ENCODE measurements at places on chromosomes 16 and 17.

DNA sequence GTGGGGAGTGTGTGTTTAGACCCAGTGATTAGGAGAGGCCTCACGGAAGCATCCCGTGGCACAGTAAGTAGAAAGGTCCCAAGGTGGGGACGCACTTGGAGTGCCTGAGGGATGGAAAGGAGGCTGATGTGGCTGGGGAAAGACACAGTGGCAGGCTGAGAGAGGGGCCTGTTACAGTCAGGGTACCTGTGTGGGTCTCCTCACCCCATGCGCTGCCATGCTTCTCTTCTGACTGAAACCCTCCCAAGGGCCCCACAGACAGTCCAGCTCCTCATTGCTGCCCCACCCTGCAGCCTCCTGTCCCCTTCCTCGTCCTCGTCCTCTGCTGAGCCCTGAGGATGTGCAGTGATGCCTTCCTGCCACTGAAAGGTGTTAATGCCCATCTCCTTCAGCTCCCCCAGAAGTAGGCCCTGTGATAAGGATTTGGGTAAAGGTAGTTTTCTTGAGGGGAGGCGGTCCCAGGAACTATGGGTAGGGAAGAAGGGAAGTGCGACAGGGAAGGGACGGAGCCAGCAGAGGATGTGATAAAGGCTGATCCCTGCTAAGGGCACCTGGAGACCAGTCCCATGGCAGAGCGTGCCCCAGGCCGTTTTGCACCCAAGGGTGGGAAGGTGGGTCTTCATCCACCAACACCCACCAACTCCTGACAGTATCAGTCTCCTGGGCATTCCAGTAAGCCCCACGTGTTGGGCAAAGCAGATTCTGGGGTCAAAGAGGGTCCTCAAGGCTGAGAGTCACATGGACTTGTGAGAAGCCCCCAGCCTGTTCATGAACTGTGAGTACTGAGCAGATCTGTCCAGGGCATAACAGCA lies 237.2 kb downstream of the GSG1L start:
- DNase-seq: no peak

DNA sequence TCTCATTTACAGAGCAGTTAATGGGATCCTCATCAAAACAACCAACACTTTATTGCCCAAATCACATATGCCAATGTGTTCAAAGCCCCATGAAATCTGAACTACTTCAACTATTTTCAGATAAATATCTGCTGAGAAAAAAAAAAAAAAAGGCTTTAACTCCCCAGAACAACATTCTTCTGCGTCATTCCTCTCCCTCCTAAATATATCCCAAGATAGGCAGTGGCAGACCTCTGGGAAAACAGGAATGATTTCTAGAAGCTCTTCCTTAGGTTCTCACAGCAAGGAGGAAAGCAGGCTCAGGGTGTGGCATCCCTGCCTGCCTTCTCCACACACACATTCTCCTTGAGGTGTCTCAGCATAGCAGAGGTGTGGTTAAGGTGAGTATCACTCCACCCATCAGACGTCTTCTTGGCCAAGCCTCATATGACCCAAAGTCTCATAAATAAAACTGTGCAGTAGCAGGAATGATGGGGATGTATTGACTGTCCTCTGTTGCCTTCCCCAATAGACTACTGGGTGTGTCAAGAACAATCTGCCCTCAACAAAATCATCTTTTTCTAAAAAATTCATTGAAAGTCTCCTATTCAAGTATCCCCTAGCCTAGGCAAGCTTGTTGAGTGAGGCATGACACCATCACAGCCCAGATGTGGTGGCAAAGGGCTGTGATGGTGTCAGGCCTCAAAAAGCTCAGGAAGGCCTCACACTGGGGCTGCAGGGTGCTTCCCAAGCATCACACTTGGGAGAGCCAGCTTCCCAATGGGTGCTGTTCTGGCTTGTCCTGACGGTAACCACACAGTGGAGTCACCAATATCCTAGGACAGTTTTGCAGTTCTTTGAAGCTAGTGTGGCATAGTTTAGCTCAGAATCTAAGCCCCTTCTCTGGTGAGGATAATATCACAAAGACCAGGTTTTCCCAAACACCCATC lies 135.4 kb upstream of the SOX9 start:
- DNase-seq: no peak

- DNase-seq: no peak
These were observed 1.5 kb upstream of the GPRC5C start for GRCh38 chr17:74430385-74430705.

- no peak for DNase-seq
These were observed 37.1 kb downstream of the TNFRSF13B start for GRCh38 chr17:16934836-16935235.

DNA sequence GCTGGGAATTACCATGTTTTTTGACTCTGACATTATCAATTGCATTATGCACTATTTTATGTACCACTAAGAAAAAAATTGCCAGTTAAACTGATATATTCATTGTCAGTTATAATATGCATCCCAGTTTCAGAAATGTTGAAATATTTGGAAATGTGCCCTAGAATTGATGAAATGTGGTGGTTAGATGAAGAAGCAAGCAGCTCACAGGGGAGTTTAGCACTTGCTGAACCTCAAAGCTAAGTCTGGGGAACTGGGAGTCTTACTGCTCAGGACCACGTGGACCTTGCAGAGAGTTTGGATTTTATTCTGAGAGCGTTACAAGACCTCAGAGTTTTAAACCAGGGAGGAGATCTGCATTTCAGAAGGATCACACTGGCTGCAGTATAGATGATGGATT lies 67.9 kb downstream of the TNRC6C start:
- DNase-seq: no peak

DNA sequence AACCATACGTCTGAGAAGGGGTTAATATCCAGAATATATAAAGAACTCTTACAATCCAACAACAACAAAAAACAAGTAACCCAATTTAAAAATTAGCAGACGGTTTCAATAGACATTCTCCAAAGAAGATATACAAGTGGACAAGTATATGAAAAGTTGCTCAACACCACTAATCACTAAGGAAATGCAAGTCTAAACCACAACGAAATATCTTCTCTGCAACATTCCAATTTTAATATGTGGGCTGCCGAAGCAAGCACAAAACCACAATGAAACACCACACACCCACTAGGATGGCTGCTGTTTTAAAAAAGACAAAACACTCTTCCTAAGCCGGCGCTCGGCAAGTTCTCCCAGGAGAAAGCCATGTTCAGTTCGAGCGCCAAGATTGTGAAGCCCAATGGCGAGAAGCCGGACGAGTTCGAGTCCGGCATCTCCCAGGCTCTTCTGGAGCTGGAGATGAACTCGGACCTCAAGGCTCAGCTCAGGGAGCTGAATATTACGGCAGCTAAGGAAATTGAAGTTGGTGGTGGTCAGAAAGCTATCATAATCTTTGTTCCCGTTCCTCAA lies 5.9 kb upstream of the SLC13A2 start:
- no peak for DNase-seq

GRCh38 chr17:77494664-77495435 lies 354.1 kb downstream of the SEC14L1 start:
- peak; percentile 57 for DNase-seq

GRCh38 chr16:1645914-1646525 lies 32.1 kb upstream of the JPT2 start:
- DNase-seq: peak; percentile 9

GRCh38 chr17:49901460-49902331 lies 53.8 kb upstream of the TAC4 start:
- DNase-seq: no peak

DNA sequence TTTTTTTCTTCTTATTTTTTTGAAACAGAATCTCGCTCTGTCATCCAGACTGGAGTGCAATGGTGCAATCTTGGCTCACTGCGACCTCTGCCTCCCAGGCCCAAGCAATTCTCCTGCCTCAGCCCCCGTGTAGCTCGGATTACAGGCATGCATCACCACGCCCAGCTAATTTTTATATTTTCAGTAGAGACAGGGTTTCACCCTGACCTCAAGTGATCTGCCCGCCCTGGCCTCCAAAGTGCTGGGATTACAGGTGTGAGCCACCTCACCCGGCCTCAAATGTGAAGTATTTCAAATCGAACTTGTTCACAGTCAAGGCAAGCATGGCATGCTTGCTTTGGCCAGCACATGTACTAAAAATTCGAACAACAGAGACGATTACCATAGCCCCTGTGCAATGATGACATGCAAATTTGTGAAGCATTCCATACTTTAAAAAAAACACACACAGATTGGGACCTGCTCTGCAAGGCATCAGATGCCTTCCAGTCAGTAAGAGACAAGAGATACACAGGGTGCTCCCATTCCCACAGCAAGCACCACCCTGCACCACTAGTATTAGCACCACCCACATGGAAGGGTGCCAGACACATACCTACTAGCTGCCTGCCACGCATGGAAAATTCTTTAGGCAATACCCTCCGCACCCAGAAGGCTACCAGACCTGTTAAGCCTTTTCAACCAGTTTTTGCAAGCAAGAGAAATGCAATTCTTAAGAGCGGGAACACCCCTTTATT lies 47.2 kb downstream of the ANKRD11 start:
- DNase-seq: no peak

- no peak for DNase-seq
These were observed at the start of gene XAF1 for GRCh38 chr17:6755731-6756184. Gene XAF1 (plus strand): TSS chr17:6756046. CDS start chr17:6756079, 33 bp downstream.

GRCh38 chr17:80663781-80664206 lies 119.2 kb downstream of the RPTOR start:
- no peak for DNase-seq
